Vagina (tissue), 2 donors: ENCODE measurements at places on chromosomes 16 and 17.
A peak's percentile ranks its signal among the peaks of the same experiment; 100 is the strongest.

- H3K4me3 ChIP-seq = no peak overlapping the region
- no peaks in the 10 kb centered on the region for H3K36me3 ChIP-seq
- peak overlapping the region; percentile 68 for H3K27ac ChIP-seq
- no peak for DNase-seq
Measured at GRCh38 chr16:81523387-81524115, 78.9 kb downstream of the CMIP start.

GRCh38 chr16:77297996-77298395, 98.8 kb downstream of the SYCE1L start:
- no peak overlapping the region for H3K4me3 ChIP-seq
- no peaks in the 10 kb centered on the region for H3K4me1 ChIP-seq
- DNase-seq = no peak
- no peaks in the 10 kb centered on the region for H3K36me3 ChIP-seq
- H3K27ac ChIP-seq = no peak overlapping the region

- H3K4me3 ChIP-seq = no peak overlapping the region
- DNase-seq = no peak
- peak overlapping the region; percentile 40 for H3K27ac ChIP-seq
- H3K27me3 ChIP-seq = no peaks in the 10 kb centered on the region
- H3K36me3 ChIP-seq = no peaks in the 10 kb centered on the region
Measured at GRCh38 chr17:67637901-67638641, 79.7 kb upstream of the NOL11 start.

DNA sequence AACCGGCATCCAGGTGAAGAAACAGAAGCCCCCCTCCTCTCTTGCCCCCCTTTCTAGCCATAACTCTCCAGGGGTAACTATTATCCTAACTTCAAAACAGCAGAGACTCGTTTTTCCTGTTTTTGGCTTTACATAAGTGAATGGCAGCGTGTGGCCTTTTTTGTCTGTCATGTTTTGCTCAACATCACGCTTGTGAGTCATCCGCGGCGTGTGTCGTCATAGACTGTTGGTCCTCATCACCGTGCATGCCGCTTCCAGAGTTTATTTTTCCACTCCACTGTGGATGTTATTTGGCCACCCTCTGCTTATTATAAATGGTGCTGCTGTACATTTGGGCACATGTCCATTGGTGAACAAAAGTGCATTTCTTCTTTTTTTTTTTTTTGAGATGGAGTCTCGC, 52.6 kb downstream of the ERN1 start:
- H3K27ac ChIP-seq = no peak overlapping the region
- no peaks in the 10 kb centered on the region for H3K36me3 ChIP-seq
- peaks cover 47% of the 10 kb centered on the region for H3K4me1 ChIP-seq
- no peak for DNase-seq

- no peak for DNase-seq
- H3K4me1 ChIP-seq = peaks cover 25% of the 10 kb centered on the region
- H3K36me3 ChIP-seq = no peaks in the 10 kb centered on the region
- no peak overlapping the region for H3K27ac ChIP-seq
Measured at GRCh38 chr16:88402551-88403240, 19.9 kb downstream of the ZNF469 start.

GRCh38 chr16:27392671-27393070, 9.3 kb upstream of the IL21R start:
- H3K27me3 ChIP-seq = no peaks in the 10 kb centered on the region
- H3K4me1 ChIP-seq = no peaks in the 10 kb centered on the region
- H3K4me3 ChIP-seq = no peak overlapping the region
- no peak for DNase-seq
- no peaks in the 10 kb centered on the region for H3K36me3 ChIP-seq
- H3K27ac ChIP-seq = no peak overlapping the region

- H3K36me3 ChIP-seq = no peaks in the 10 kb centered on the region
- H3K4me3 ChIP-seq = peak overlapping the region; percentile 48
- peaks cover 22% of the 10 kb centered on the region for H3K4me1 ChIP-seq
- no peaks in the 10 kb centered on the region for H3K27me3 ChIP-seq
- no peak for DNase-seq
Measured at GRCh38 chr17:40497695-40498094, 3.7 kb downstream of the TNS4 start.

DNA sequence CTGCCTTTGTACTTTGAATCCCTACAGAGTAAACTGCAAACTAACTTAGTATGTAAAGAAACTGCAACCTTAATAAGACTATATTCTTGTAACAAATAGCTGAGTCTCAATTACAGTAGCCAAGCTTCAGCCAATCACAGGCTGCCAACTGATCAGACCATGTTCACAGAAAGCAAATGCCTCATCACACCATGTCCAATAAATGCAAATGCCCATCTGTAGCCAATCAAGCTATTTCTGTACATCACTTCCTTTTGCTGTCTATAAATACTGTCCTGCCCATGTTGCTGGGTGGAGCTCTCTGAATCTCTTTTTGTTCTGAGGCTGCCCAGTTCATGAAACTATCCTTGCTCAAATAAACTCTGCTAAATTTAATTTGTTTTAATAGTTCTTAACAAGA, 531.7 kb upstream of the TOM1L1 start:
- H3K4me1 ChIP-seq = no peaks in the 10 kb centered on the region
- no peak overlapping the region for H3K27ac ChIP-seq
- no peaks in the 10 kb centered on the region for H3K27me3 ChIP-seq
- no peak overlapping the region for H3K4me3 ChIP-seq
- no peaks in the 10 kb centered on the region for H3K36me3 ChIP-seq

GRCh38 chr17:249236-249993, 68.0 kb upstream of the DOC2B start:
- H3K4me3 ChIP-seq = no peak overlapping the region
- H3K27ac ChIP-seq = no peak overlapping the region
- no peaks in the 10 kb centered on the region for H3K4me1 ChIP-seq
- H3K27me3 ChIP-seq = no peaks in the 10 kb centered on the region
- no peaks in the 10 kb centered on the region for H3K36me3 ChIP-seq

DNA sequence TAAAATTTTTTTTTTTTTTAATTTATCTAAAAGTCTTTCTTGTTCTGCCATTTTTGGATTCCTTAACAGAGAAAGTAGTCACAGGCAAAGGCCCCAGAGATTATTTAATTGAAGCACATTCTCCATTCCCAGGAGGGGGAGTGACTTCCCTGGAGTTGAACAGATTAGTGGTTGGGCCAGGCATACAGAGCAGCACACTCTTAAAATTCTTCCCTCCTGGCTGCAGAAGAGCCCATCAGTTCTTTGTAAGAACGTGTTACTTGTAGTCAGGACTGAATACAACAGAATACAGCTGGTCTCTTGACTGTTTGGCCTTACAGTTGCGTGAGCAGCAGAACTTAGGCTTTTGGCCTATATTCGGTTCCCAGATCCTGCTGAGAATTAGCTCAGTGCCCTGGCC, 1.8 kb downstream of the ALKBH5 start:
- peak overlapping the region; percentile 98 for H3K4me3 ChIP-seq
- H3K27ac ChIP-seq = peak overlapping the region; percentile 99
- H3K36me3 ChIP-seq = peaks cover 6% of the 10 kb centered on the region
- no peak for DNase-seq
- peaks cover 76% of the 10 kb centered on the region for H3K4me1 ChIP-seq
- H3K27me3 ChIP-seq = no peaks in the 10 kb centered on the region

GRCh38 chr16:75138636-75139035, 9.7 kb upstream of the ZFP1 start:
- H3K4me1 ChIP-seq = no peaks in the 10 kb centered on the region
- H3K27me3 ChIP-seq = no peaks in the 10 kb centered on the region
- DNase-seq = no peak
- H3K36me3 ChIP-seq = no peaks in the 10 kb centered on the region
- H3K4me3 ChIP-seq = no peak overlapping the region

DNA sequence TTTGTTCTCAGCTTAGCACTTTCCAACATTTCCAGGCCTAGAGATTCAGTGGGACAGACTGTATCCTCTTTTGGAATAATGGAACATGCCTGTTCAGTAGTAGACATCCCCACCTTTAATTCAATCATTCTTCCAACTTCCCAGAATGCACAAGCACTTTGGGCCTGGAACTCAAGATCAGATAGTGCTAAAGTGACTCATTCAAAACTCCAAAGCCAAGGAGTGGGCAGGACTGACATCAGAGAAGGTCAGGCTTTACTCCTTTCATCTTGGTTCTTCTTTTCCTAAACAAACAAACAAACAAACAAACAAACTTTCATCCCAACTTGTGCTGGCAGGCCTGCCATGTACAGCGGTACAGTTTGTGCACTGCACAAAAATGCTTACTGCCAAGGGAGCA, 172.0 kb downstream of the AXIN2 start:
- no peaks in the 10 kb centered on the region for H3K27me3 ChIP-seq
- no peak overlapping the region for H3K27ac ChIP-seq
- no peak overlapping the region for H3K4me3 ChIP-seq

GRCh38 chr17:1726626-1727257, 2.2 kb downstream of the WDR81 start:
- no peaks in the 10 kb centered on the region for H3K27me3 ChIP-seq
- no peak overlapping the region for H3K27ac ChIP-seq
- H3K36me3 ChIP-seq = peaks cover 26% of the 10 kb centered on the region
- H3K4me3 ChIP-seq = no peak overlapping the region
- DNase-seq = no peak

DNA sequence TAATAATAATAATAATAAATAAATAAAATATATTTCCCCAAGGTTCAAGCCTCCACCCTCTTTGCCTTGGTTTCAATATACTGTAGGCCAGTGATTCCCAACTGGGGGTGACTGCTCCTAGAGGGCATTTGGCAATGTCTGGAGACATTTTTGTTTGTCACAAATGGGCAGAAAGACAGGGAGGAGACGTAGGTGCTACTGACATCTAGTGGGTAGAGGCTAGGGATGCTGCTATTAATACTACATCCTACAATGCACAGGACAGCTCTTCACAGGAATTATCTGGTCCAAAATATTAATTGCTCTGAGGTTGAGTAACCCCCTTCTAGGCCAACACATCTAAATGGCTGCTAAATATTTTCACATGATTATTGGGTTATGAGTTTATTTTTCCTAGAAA, 12.8 kb upstream of the PRR14 start:
- peaks cover 20% of the 10 kb centered on the region for H3K4me1 ChIP-seq
- H3K27ac ChIP-seq = no peak overlapping the region
- no peak for DNase-seq
- H3K36me3 ChIP-seq = no peaks in the 10 kb centered on the region

DNA sequence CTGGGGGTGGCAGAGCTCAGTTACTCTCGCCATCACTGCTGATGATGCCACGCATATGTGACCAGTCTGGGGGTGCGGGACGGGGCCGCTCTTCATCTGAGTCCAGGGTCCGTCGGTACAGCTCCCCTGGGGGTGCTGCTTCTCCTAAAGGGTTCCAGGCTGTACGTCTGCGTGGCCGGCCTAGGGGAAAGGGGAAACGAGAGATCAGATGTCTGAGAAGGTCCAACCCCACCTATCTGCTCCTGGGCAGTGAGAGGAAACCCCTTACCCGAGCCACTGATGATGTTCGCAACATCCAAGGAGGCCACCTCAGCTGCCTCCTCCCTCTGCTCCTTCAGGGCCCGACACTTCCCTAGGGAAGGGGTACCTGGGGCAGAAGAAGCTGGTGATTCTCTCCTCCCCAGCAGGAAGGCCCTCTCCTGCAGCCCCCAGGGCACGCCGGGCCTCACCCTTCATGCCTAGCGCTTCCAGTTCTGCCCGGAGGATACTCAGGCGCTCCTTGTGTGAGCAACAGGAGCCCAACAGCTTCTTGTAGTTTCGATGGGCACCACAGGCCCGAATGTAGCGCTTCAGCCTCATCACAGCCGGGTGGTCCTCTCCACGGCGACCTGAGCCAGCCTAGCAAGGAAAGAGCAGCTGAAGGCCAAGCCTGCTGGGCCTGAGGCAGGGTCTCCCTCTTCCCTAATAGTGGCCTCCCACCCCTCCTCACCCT, 2.1 kb downstream of the HIRIP3 start:
- H3K4me1 ChIP-seq = peaks cover 24% of the 10 kb centered on the region
- no peaks in the 10 kb centered on the region for H3K36me3 ChIP-seq
- H3K27ac ChIP-seq = no peak overlapping the region
- no peak overlapping the region for H3K4me3 ChIP-seq
- H3K27me3 ChIP-seq = no peaks in the 10 kb centered on the region

DNA sequence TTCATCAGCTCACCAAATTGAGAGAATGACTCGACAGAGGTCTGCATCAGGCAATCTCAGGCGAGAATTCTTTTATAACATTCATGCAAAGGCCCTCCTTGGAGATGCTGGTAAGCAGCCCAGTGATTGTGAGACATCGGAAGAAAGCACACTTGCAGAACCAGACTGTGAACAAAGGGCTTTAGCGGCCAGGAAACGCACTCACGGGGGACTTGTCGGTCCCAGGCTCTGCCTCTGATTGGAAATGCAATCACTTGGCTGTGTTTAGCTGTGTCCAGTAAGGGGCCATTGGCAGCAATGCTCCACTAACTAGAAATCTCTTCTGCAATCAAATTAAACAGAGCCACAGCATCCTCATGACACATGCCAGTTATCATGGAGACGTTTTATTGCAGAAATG, 226.7 kb upstream of the CDH13 start:
- no peaks in the 10 kb centered on the region for H3K4me1 ChIP-seq
- no peaks in the 10 kb centered on the region for H3K36me3 ChIP-seq
- H3K4me3 ChIP-seq = no peak overlapping the region
- no peaks in the 10 kb centered on the region for H3K27me3 ChIP-seq
- no peak for DNase-seq

DNA sequence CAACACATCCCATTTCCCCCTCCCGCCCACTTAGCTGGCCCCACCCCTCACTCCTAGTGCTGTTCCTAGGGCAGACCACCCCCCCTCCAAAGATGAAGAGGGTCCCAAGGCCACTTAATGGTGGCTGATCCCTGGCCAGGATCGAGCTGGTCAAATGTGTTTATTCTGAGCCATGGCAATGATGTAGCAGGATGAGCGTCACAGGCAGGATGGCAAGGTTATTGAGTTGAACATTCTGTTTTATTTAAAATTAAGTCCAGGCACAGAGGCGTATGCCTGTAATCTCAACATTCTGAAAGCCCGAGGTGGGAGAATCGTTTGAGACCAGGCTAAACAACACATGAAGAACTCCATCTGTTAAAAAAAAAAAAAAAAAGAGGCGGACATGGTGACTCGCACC, 12.2 kb downstream of the ZNF423 start:
- H3K4me1 ChIP-seq = peaks cover 27% of the 10 kb centered on the region
- no peak overlapping the region for H3K4me3 ChIP-seq
- H3K36me3 ChIP-seq = no peaks in the 10 kb centered on the region
- peak overlapping the region; percentile 13 for H3K27ac ChIP-seq

DNA sequence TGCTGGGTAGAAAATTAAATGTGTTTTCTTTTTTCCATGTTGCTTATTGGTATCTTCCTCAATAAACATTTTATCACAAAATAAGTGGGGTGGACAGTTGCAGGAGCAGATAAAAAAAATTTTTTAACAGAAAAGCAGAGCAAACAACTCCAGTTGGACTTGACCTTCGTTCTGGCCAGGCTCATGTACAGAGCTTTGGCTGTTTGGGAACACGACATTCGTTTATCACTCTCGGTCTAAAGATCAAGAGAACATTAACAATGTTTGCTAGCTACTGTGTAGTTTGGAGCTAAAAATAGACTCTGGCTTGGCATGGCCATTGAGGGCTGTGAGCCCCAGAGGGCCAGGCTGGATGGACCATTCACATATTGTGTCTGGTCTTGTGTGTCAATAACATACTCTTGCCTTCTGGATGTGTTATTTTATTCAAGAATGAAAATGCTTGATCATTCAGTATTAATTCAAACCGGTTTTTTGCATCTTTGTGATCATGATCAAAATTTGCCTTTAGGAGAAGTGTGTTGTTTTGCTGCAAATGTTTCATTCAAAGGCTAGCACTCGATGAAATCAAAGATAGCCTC, 56.6 kb downstream of the TMEM186 start:
- H3K4me1 ChIP-seq = no peaks in the 10 kb centered on the region
- DNase-seq = no peak
- H3K27me3 ChIP-seq = no peaks in the 10 kb centered on the region
- no peaks in the 10 kb centered on the region for H3K36me3 ChIP-seq

GRCh38 chr16:53612003-53612402, 91.7 kb downstream of the RPGRIP1L start:
- H3K4me3 ChIP-seq = no peak overlapping the region
- no peaks in the 10 kb centered on the region for H3K4me1 ChIP-seq
- no peaks in the 10 kb centered on the region for H3K27me3 ChIP-seq
- H3K36me3 ChIP-seq = no peaks in the 10 kb centered on the region
